ENCODE measurements at places on chromosomes 5 and 9.
A peak's percentile ranks its signal among the peaks of the same experiment; 100 is the strongest.

DNA sequence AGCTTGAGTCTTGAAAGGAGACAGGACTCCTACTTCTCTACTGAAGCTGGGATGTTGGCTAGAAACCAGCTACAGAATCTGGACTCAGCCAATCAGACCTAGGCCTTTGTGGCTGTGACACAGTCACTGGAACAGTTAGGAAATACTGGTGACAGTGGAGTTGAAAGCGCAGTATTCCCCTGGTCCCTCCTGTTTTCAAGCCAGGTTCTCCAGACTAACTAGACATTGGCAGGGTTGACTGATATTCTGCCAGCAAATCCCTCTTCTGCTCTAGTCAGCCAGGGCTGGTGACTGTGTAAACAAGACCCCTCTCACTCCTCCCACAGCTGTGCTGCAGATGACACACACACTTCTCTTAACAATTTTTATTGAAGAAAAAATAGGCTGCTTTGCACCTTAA lies 8.7 kb downstream of the SHROOM1 start:
- DNase-seq: no peak

DNA sequence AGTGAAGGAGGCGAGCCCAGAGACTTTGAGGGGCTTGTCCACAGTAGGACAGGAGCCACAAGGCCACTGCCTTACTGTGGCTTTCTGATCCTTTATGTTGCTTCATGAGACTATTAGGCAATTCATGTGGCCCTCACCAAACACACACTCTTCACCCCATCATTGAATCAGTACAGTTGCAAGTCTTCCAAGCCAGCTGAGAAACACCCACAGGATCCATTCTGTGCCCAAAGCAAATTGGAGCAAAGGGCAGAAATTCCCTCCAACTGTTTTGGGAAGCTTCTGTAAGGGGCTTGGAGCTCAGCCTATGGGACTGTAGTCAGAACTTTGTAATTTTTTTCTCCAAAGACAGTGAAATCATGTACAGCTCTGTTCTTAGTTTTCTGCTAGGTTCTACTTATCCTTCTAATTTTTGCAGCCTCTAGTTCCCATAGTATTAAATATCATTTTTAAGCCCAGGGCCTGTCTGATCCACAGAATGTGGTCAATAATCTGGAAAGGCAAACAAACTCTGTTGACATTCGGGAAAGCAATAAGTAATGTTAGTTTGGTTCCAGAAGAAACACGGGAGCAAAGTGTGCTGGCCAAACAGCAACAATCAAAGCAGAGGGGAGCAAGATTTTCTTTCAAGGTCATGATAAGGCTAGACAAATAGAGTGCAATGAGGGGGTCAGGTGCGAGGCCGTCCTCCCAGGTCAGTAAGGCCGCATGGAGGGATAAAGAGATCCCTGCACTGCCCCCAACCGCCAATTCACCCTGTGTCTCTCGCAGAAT lies 47.0 kb downstream of the UBE2QL1 start:
- DNase-seq: no peak

DNA sequence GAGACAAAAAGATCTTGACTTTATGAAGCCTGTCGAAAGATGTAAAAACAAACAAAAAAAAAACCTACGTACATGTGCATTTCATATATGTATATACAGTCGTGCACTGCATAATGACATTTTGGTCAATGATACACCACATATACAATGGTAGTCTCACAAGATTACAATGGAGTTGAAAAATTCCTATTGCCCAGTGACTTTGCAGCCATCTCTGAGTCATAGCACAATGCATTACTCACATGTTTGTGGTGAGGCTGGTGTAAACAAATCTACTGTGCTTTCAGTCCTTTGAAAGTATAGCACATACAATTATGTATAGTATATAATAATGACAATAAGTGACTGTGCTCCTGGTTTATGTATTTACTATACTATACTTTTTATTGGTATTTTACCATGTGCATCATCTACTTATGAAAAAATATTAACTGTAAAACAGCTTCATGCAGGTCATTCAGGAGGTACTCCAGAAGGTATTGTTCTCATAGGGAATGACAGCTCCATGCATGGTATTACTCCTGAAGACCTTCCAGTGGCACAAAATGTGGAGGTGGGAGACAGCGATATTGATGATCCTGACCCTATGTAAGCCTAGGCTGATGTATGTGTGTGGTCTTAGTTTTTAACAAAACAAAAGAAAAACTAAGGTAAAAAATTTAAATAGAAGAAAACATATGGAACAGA lies 73.7 kb upstream of the FST start:
- DNase-seq: no peak

GRCh38 chr5:68683632-68684036 lies 410.2 kb upstream of the SLC30A5 start:
- no peak for DNase-seq

- no peak for DNase-seq
Measured at GRCh38 chr9:124146031-124146561, 111.7 kb upstream of the NEK6 start.

DNA sequence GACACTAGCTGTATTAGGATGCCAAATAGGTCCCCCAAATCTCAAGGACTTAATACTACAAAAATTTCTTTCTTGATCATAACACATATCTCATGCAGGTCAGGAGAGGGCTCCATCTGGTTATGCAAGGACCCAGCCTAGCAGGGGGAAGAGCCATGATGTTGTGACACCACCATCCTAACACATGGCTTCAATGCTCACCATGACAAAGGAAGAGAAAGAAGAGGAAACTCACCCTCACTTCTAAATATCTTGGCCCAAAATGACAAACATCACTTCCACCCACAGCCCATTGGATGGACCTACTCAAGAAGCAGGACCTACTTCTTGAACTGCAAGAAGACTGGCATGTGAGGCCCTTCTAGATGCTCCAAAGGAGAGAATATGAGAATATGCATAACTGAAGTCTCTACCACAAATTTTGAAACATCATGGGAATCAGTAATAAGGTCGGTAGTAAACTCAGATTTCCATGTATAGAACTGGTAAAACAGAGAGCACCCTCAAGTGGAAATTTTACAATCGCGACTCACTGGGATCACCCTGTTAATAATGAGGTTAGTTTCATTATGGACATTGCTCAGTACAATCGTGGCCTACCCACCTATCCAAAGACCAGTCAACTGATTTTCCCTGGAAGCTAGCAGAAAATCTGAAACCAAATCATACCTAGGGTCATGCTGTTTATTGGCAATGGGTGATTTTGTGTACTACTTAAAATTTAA lies 308.2 kb downstream of the ACTL7B start:
- no peak for DNase-seq

DNA sequence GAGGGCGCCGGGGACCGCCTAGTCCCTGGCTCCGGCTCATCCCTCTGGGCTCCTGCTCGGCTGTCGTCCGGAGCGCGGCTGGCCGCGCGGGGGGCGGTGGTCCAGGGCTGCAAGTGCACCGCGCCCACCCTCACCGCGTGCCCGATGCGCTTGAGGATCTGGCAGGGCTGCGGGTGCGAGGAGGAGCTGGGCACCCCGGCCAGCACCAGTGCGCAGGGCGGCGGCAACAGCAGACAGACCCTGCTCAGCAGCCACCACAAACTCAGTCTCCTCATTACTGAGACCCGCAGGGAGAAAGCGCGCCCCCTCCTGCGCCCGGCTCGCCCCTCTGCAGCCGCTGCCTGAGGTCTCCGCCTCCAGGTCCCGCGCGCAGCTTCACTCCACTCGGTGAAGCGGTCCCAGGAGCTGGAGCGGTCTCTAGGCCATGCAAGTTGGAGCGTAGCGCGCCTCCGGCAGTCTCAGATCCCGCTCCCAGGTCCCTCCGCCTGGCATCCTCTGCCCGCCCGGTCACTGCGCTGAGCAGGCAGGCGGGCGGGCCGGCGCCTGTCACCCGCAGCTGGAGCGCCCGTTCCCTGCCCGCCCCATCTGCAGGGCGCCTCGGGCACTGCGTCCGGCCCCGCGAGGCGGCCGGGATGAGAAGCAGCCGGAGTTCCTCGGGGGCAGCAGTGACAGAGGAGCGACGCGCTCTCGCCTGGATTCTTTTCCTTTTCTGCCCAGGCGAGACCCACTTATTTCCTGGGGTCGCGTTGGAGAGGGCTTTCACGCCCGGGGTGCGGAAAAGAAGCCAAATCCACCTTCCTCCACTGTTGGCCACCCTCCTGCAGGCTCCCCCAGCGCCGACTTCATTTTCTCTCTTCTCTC lies 512 bp downstream of the GRIN3A start:
- DNase-seq: no peak

DNA sequence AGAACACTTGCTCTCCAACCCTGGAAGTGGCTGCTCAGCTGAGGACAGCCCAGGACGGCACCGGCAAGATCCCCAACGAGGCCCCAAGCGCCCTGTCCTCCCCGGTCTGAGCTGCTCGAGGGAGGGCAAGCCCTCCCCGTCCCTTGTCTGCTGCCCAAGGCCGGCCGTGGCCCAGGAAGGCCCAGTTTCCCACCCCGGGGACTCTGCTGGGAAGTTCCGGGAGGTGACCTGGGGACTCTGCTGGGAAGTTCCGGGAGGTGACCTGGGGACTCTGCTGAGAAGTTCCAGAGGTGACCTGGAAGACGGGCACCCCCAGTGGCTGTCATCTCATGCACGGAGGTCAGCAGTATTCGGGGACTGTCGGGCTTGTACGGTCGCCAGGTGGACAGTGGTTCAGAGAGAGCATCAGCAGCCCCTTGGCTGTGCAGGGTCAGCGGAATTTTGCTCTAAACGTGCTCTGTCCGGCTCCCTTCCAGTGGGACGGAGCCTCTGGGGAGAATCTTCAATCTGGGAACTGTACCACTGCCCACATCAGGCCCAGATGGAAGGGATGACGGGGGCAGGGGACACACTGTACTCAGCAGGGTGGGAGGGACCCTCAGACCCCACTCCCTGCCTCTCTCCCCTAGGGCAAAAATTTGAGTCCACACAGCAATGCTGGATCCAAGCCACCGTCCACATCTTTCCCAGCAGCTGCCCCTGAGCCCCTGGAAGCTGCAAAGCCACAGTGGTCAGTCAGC lies 7.2 kb downstream of the NACC2 start:
- no peak for DNase-seq

GRCh38 chr9:113653746-113654604 lies 190.4 kb downstream of the RGS3 start:
- no peak for DNase-seq

- DNase-seq: peak; percentile 51
Measured at GRCh38 chr9:130128733-130129431, 43.3 kb upstream of the NCS1 start.

DNA sequence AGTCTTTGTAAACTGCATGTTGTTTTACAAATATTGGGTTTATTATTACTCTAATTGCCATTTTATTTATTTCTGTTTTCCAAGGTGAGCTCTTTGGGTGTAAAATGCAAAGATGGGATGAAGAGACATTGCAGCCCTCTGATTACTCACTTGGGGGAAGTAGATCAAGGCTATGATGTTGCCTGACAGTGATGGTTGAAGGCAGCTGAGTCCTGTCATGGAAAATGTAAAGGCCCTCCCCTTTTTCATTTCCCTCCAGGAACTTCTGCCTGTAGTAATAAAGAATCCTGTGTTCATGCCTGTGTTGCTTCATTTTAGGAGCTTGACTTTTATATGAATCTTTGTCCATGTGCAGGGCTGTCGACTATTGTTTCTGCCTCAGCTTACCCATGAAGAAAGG lies 605.4 kb upstream of the CLINT1 start:
- no peak for DNase-seq

GRCh38 chr9:29311221-29311620 lies 1737.9 kb upstream of the C9orf72 start:
- DNase-seq: no peak

GRCh38 chr9:91282292-91282691 lies 79.4 kb downstream of the AUH start:
- no peak for DNase-seq

DNA sequence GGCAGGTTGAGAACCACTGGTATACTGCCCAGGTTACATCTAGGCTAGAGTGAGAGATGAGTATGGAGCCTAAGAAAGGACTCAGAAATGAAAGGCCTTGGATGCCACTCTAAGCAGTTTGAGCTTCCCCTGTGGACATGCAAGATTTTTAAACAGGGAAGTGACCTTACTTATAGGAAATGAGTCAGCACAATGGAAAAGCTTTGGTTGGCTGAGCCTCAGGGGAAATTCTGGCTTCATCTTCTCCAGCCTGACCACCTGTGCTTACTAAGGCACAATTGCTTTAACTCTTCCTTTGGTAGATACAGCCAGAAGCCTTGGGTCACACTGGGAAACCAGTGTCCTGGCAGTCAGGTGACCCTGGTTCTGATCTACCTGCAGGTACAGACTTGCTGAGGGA lies 380.2 kb upstream of the ZNF462 start:
- DNase-seq: no peak

DNA sequence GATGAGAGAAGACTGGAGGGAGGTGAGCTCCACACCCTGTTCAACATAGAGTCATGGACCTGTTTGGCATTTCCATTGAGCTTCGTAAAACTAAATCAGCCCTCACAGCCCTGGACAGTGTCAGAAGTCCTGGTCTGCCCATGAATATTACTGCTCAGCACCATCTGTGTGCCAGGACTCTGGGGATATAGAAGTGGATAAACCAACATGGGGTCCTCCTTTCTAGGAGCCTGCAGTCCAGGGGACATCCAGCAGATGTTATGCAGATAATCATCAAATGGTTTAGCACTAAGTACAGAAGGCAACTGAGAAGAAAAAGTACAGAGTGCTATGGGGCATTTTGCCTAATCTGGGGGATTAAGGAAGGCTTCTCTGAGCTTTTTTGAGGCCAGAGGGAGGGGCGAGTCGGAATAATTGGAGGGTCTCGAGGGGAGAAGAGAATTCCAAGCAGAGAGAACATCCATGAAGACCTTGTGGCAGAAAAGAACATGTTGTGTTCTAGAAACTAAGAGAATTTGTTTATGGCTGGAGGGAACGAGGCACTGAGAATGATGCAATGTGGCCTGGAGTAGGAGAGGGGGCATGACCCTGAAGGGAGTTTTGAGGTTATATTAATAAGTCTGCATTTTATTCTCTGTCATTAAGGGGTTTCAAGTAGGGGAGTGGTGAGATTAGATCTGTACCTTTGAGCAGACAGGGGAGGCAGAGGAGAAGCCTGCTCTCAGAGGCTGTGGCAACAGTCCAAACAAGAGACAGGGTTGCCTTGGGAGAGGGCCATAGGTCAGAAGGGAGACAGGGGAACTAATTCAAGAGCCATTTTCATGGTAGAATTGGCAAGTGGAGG lies 63.5 kb upstream of the SLC2A8 start:
- DNase-seq: no peak

DNA sequence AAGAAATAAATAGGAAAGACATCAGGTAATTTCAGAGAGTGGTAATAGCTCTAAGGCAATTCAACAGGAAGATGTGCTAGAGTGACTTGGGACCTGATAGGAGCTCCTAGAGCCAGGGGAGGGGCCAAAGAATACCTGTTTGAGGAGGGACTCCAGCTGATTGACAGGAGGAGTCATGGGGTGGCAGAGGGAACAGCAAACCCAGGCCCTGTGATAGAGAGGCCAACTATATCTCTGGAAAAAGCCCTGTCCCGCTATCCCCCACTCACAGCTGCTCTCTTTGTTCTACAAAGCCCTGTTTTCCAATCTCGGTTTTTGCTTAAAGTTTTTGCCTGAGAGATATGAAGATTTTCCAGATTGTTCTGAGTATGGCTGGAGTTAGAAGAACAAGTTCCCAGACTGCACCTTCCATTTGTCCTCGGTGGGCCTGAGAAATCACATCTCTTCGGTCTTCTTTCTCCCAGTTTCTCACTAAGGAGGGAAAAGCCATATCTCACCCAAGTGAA lies 9.0 kb upstream of the NSD1 start:
- DNase-seq: no peak

Data from memory B cell (primary cell).